ENCODE measurements at places on chromosomes 6 and 20. TPM values are rescaled to one million over a fixed set of nuclear protein-coding genes. Genes with fewer than 3 reads are reported as not detected.

DNA sequence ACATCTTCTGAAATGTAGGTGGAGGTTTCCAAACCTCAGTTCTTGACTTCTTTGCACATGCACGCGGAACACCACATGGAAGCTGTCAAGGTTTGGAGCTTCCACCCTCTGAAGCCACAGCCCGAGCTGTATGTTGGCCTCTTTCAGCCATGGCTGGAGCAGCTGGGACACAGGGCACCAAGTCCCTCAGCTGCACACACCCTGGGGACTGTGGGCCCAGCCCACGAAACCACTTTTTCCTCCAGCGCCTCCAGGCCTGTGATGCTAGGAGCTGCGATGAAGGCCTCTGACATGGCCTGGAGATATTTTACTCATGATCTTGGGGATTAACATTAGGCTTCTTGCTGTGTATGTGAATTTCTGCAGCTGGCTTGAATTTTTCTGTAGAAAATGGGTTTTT is 68.7 kb downstream of the RNF217 start:
- H3K4me3 ChIP-seq, result no peak overlapping the region
- H3K36me3 ChIP-seq, result no peaks in the 10 kb centered on the region
- no peaks in the 10 kb centered on the region for H3K27me3 ChIP-seq
- H3K4me1 ChIP-seq, result no peaks in the 10 kb centered on the region
- no peak overlapping the region for H3K27ac ChIP-seq

GRCh38 chr6:166282394-166283032 is 25.7 kb downstream of the PRR18 start:
- H3K27me3 ChIP-seq, result peaks cover 26% of the 10 kb centered on the region
- DNase-seq, result no peak
- H3K4me1 ChIP-seq, result no peaks in the 10 kb centered on the region
- H3K27ac ChIP-seq, result no peak overlapping the region
- no peaks in the 10 kb centered on the region for H3K36me3 ChIP-seq

The HLA-DQA1 gene
- not detected for total RNA-seq

The PFDN6 gene
- total RNA-seq, result 153 TPM

DNA sequence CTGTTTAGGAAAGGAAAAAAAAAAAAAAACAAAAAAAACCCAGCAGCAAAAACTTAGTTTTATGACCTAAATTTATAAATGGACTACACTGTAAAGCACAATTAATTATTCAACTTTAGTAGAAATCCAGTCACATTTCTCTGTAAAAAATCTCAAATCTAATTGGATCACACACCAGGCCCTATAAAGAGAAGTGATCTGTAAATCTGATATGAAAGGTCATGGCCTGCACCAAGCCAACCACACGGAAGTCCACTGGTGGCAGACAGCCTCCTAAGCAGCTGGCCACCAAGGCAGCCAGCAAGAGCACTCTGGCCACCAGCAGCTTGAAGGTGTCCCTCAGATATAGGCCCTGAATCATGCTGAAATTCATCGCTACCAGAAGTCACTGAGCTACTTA is 131.6 kb downstream of the HFE start:
- no peaks in the 10 kb centered on the region for H3K36me3 ChIP-seq
- no peak for DNase-seq
- H3K4me3 ChIP-seq, result no peak overlapping the region
- H3K4me1 ChIP-seq, result peaks cover 19% of the 10 kb centered on the region
- no peaks in the 10 kb centered on the region for H3K27me3 ChIP-seq

All from PC-3 (cell line).